NCI-H146 (cell line): ENCODE measurements at places on chromosomes 11 and 22.

DNA sequence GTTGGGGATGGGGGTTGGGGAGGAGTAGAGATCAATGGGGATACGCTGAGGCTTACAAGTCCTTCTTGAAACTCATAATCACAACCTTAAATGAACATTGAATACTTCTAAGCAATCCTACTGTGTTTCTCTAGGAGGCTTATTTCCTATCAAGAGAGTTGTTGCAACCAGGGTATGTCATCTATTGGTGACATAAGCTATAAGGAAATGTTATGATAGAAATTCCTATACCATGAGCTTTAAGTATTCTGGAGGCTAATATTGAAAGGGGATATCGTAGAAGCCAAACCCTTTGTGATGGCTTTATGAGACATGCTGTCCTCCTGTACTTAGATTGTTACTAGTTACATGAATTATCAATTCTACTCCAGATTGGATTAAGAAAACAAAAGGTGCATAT is 72.9 kb downstream of the DKK3 start:
- DNase-seq: no peak

DNA sequence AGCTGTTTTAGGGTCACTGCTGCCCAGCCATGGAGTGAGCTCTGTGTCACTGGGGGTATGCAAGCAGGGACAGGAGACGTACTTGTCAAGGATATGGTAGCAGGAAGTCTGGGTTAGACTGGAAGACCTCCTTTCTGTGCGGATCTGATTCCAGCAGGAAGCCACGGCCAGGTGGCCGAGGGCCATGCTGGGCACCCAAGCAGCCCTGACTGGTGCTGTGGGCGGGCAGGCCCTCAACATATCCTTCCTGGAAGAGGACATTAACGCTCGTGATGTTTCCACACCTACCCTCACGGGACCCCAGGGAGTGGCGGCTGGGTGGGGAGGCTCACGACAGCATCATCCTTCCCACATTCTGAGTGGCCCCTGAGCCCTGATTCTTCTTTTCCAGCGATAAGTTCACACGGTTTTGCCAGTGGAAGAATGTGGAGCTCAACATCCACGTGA is 8.7 kb upstream of the ANKRD13D start:
- DNase-seq: no peak

DNA sequence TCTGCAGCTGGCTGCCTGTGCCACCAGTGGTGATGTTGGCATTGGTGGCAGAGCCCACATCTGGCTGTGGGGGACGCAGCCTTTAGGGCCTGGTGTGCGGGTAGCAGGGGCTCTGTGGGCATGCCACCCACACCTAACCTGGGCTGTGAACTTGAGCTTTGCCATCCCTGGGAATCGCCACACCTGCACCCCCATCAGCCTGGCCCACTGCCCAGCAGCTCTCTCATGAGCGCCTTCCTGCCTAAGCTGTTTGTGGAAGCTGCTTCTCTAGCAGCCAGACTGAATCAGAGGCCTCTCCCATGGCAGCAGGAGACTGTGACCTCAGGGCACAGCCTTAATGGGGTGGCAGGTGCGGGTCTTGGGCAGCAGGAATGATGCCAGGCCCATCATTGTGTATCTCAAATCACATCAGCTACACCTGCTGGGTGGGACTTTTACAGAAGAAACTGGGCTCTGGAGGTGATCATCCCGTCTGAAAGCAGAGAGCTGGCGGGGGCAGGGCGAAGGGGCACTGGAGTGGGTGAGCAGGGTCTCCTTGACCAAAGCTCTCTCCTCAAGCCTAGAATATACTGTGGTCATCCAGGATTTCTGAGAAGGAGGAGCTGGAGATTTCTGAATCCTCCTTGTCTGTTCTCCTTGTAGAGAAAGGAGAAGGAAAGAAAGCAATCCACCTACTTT is 17.8 kb upstream of the CARS1 start:
- peak; percentile 84 for DNase-seq

DNA sequence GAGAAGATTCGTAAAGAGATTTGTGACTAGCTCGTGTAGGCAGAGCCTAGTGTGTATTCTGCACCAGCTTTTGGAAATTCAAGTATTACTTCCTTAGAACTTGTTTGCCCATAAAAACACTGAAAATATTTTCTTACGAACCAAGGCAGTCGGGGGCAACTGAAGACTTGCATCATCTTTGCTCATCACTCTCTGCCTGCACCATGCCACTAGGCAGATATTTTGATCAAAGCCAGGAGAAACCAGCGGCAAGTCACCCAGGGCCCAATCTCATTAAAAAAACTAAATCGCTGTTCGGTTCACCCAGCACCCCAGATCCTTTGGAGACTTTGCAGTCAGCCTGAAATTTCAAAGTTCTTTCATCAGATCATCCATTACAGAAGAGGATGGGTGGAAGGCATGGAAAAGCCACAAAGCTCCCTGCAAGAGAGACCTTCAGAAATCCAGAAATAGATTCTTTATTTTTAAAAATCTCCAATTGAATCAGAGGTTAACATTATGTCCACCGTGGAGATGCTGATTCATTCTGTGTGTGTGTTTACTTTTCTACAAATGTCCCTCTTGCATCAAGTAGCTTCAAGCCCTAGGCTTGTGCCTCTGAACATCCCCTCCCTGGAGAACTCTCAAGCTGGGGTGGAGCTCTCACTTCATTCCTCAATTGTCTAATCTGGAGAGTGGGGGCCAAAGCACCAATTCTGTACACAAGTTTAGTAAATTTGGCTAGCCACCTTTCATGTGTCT is 78.4 kb downstream of the ETS1 start:
- DNase-seq: no peak

DNA sequence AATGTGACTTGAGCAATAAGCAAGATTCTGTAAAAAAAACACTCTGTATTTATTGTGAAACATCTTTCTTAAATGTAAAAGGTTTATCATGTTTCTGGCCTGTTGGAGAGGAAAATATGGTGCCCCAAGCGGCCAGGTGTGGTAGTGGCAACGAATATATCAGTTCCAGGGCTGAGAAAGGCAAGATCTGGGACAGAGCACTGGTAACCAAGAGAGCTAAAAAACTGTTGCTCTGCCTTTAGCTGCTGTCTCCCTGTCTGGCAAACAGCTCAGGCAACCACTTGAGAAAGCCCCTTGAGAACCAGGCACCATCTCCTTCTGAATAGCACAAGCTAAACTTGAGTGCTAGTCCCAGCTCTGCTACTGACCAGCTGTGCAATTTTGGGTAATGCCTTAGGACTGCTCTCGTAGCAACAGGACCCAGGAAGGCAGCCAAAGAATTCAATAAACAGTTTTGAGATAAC is 129.9 kb downstream of the KCNC1 start:
- no peak for DNase-seq

GRCh38 chr11:48103621-48104567 is 112.7 kb upstream of the OR4B1 start:
- DNase-seq: peak; percentile 10

DNA sequence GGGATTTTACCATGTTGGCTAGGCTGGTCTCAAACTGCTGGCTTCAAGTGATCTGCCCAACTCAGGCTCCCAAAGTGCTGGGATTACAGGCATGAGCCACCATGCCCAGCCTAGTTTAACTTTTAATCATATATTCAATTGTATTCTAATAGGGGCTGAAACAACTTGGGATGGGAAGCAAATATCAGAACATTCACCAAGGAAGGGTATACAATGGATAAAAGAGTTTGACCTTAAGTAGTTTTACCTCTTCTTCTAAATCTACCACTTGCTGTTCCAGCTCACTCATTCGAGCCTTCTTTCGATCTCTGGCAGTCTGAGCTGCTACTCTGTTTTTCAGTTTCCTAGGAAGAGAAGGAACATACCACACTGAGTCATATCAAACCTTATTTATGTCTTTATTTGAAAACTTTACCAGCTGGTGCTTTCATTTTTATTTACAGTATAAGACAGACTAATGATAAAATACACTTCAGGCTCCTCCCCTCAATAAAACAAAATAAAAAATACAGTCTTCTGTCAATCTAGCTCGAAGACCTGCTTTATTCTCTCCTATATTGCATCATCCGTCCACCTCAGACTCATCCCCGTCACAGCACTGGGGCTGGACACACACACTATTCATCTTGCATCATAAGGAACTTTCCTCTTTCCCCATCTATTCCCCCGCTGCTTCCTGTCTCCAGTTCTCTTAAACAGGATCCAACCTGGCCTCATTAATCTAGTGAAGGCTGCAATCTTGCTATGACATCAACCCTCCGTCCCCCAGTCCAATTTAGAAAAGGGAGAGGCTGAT is 1.4 kb downstream of the XBP1 start:
- DNase-seq: peak; percentile 57

DNA sequence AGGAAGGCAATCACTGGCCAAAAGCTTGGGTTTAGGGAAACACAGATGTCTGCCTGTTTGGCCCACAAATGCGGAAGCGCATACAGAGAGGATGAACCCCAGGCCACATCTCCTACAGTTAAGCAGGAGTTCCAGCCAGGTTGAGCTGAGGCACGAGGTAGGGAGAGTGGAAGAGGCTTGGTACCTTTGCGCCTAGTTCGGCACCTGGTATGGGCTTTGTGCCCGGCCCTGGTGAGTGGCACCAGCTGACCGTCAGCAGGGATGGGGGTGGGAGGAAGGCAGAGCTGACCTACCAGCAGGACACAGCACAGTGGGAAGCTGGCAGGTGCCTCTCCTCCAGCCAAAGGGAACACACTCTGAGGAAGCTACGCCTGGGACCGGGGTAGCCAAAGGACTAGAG is 57.6 kb downstream of the KCNC1 start:
- DNase-seq: peak; percentile 20

GRCh38 chr11:35215945-35216344 is 77.0 kb downstream of the CD44 start:
- DNase-seq: no peak

DNA sequence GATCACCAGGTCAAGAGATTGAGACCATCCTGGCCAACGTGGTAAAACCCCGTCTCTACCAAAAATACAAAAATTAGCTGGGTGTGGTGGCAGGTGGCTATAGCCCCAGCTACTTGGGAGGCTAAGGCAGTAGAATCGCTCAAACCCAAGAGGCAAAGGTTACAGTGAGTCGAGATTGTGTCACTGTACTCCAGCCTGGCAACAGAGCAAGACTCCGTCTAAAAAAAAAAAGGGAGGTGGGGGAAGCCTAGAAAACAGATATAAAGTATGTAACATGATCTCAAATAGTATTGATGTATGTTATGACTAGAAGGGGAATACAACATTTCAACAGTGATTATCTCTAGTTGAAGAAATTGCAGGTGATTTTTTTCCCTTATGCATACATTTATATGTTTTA is 61.4 kb downstream of the SLC1A2 start:
- no peak for DNase-seq

GRCh38 chr11:79346021-79346420 is 94.8 kb downstream of the TENM4 start:
- DNase-seq: no peak

DNA sequence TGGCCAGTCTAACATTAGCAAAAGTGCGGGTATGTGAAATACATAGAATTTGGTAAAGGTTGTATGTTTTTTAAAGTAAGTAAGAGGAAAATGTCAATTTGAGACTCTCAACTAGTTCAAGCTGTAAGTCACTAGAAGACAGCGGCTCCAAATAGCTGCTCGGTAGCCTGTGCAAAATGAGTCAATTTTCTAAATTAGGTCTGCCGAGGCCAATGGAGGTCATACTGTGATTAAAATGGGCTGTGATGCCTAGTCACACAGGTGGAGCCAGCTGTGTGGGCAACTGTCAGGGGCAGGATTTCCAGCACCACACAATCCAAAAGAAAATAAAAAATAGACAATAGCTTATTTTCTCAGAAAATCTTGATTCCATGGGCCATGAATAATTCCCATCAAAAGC is 32.3 kb downstream of the KCNA4 start:
- DNase-seq: peak; percentile 52

DNA sequence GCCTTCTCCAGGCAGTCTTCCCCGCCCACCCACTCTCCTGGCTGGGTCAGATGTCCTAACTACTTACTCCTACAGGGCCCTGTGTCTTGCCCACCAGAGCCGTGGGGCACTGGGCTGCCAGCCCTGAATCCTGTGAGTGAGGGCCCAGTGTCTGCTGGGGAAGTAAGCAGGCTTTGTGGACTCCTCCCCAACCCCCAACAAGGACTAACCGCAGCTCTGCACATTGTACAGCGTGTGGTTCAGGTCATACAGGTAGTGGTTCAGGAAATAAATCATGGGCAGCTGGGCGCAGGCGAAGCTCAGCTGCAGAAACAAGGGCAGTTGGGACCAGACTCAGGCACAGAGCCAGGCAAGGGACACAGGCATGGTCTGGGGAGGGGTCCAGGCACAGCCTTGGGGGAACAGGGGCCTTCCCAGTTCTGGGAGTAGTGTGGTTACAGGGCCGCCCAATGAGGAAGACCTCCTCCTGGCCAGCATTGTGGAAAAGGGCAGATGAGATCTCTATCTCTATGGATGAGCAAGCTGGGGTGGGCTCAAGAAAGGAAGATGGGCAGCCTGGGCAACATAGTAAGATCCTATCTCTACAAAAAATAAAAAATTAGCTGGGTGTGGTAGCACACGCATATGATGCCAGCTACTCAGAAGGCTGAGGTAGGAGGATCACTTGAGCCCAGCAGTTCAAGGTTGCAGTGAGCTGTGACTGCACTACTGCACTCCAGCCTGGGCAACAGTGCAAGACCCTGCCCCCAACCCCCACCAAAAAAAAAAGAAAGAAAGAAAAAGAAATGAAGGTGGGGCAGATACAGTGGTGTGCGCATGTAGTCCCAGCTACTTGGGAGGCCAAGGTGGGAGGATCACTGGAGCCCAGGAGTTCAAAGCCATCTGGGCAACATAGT is 5.5 kb downstream of the UNC93B1 start:
- no peak for DNase-seq

GRCh38 chr11:117219001-117219400 is 12.9 kb downstream of the PCSK7 start:
- no peak for DNase-seq

DNA sequence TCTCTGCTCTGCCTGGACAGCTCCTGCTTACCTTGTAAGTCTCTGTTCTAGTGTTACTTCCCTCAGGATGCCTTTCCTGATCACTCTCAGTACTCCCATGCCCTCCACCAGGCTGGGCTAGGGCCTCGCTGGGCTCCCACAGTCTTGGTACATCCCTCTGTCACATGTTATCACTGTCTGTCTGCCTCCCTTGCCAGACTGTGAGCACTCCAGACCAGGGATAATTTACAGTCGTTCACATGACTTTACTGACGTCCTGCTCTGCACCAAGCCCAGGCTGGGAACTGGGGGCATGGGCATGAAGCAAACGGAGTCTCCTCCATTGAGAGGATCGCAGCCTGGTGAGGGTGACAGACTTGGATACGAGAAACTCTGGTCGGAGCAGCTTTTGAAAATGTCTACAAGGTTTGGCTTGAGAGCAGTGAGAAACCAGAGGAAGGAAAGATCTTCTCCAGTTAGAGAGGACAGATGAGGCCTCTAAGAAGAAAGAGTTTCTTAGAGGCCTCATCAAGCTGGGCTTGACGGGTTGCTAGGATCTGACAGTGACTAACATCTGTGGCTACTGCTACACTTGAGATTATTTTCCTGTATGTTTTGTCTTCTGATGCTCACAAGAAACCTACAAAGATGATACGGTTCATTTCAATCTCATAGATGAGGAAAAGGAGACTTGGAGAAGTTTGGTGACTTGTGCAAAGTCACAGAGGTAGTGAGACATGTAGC is 12.5 kb downstream of the USP35 start:
- DNase-seq: no peak

GRCh38 chr11:114819028-114819427 is 140.7 kb downstream of the NXPE2 start:
- DNase-seq: no peak

GRCh38 chr11:128165572-128165971 is 421.8 kb downstream of the ETS1 start:
- no peak for DNase-seq

GRCh38 chr11:16985297-16985696 is 28.9 kb downstream of the PLEKHA7 start:
- DNase-seq: no peak

- no peak for DNase-seq
These were observed 3.6 kb upstream of the FBXO3 start for GRCh38 chr11:33777906-33778305.
